ENCODE measurements at places on chromosomes 7 and 10. TPM values are rescaled to one million over a fixed set of nuclear protein-coding genes. Genes with fewer than 3 reads are reported as not detected.

GRM3 gene
- total RNA-seq, result not detected

C7orf57 gene
- not detected for total RNA-seq

CLEC2L gene
- total RNA-seq, result not detected

SPDYE2 gene
- not detected for total RNA-seq

ALDH18A1 gene
- total RNA-seq, result 93.1 TPM

CUBN gene
- total RNA-seq, result 2.9 TPM

SLC18A3 gene
- not detected for total RNA-seq

MOGAT3 gene
- total RNA-seq, result not detected

RHOBTB1 gene
- 5.5 TPM for total RNA-seq

ACTL6B gene
- total RNA-seq, result not detected

TCERG1L gene
- not detected for total RNA-seq

AKR1C4 gene
- total RNA-seq, result not detected

FAM204A gene
- 43.0 TPM for total RNA-seq

TMEM270 gene
- not detected for total RNA-seq

PVRIG gene
- total RNA-seq, result not detected

ODAD2 gene
- total RNA-seq, result 0.20 TPM

NEUROD6 gene
- not detected for total RNA-seq

LEP gene
- not detected for total RNA-seq

LRMDA gene
- total RNA-seq, result 3.1 TPM

SFTPD gene
- total RNA-seq, result not detected

GRID1 gene
- not detected for total RNA-seq

HMX3 gene
- not detected for total RNA-seq

FKBP6 gene
- not detected for total RNA-seq
